Pulmonary artery endothelial cell (primary cell): ENCODE measurements at places on chromosomes 2 and 18. TPM values are rescaled to one million over a fixed set of nuclear protein-coding genes. Genes with fewer than 3 reads are reported as not detected.

GRCh38 chr2:160614391-160614790 is 120.8 kb upstream of the RBMS1 start:
- no peak for DNase-seq

DNA sequence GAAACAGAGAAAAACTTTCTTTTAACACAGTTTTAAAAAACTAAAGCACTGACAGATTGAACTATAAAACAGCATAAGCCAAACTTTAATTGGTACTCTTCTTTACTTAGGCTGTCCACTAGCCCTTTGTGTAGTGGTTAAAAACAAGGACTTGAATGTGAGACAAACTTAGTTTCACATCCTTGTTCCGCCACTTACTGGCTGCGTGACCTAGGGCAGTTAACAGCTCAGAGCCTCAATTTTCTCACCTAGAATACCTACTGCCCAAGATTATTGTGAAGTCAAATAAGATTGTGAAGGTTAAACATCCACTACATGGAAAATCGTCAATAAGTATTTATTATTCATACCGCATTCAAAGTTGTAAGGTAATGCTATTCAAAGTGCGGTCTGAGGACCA is 2.0 kb downstream of the WDR35 start:
- no peak for DNase-seq

Gene HOXD8
- total RNA-seq: not detected in 2 replicates

Gene WDCP
- total RNA-seq: 11.3 and 23.4 TPM in 2 replicates
